ENCODE measurements at places on chromosomes 7 and 10.

GRCh38 chr7:99373091-99374066 is 1.2 kb upstream of the ARPC1B start:
- no peak for DNase-seq

GRCh38 chr10:3350205-3350604 is 177.6 kb upstream of the PITRM1 start:
- DNase-seq: no peak

DNA sequence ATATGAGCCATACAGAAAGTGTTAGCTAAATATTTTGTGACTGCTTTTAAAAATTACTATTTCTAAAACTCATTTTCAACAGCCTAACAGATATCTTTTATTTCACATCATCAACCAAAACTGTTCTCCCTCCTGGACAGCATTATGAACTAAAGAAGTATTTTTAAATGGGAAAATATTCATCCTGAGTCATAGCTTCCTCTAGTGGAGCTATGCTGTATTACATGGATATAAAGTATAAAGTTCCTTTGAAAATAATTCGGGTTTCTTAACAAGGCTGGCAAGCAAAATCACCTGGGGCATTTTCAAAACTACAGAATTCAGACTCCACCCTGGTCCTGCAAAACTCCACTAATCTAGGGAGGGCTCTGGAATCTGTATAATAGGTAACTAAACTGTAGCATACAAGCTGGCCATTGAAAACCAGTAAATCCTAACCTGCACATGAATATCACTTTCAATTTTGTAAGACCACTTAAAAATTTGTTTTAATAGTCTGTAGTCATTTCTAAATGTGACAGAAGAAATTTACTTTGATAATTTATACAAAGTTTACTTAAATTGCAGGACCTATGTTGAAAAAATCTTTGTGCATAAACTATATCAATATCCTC is 53.5 kb downstream of the SCIN start:
- DNase-seq: peak; percentile 34

- DNase-seq: no peak
Observed at GRCh38 chr10:38093816-38094157, 350 bp upstream of the ZNF37A start.

GRCh38 chr7:7212612-7213011 is 30.3 kb downstream of the C1GALT1 start:
- DNase-seq: no peak

DNA sequence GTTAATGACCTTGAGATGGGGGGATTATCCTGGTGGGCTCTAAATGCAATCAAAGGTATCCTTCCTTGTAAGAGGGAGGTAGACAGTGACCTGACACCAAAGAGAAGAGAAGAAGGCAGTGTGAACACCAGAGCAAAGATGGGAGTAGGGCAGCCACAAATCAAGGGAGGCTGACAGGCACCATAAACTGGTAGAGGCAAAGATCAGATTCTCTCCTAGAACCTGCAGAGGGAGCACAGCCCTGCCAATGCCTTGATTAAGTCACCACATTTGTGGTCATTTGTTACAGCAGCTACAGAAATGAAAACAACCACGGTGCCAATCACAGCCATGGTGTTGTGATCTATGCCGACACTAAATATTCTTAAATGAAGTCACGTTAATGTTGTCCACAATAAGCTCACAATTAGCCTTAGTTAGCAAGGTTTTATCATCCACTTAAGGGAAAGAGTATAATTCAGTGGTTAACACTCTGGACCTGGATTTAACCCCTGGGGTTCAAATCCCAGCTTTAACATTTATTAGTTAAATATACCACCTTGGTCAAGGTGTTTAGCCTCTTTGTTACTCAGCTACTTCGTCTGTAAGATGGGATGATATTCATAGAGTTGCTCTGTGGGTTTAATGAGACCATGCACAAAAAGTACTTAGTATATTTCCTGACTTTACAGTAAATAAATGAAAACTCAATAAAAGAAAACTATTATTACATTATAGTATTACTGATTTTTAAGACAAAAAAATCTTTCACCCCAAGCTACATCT is 70.8 kb downstream of the SGMS1 start:
- no peak for DNase-seq
